WTC11 (cell line): ENCODE measurements at places on chromosomes 12 and 14. TPM values are rescaled to one million over a fixed set of nuclear protein-coding genes. Genes with fewer than 3 reads are reported as not detected.

DNA sequence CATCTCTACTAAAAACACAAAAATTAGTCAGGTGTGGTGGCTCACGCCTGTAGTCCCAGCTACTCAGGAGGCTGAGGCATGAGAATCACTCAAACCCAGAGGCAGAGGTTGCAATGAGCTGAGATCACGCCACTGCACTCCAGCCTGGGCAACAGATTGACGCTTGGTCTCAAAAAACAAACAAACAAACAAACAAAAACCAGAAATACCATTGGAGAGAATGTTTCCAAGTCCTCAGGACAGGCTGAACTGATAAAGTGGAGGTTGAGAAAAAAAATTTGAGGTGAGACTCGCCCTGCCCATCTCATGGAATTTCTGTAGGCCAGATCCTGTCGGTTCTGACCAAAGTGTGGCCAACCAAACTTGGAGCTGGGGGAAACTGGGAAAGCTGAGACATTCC is 30.6 kb upstream of the NFYB start:
- no peak overlapping the region for H3K27ac ChIP-seq
- no peak for DNase-seq
- H3K4me3 ChIP-seq = no peak overlapping the region
- H3K27me3 ChIP-seq = peaks cover 4% of the 10 kb centered on the region; the same call in 1 of the 2 replicates
- no peaks in the 10 kb centered on the region for H3K36me3 ChIP-seq
- H3K4me1 ChIP-seq = peaks cover 6% of the 10 kb centered on the region

GRCh38 chr14:65357113-65357512 is 55.4 kb upstream of the FUT8 start:
- H3K4me3 ChIP-seq = no peak overlapping the region
- no peak overlapping the region for H3K27ac ChIP-seq
- no peak for DNase-seq
- H3K4me1 ChIP-seq = peaks cover 25% of the 10 kb centered on the region
- H3K36me3 ChIP-seq = no peaks in the 10 kb centered on the region

GRCh38 chr14:71773898-71774481 is 158.2 kb upstream of the RGS6 start:
- no peak for DNase-seq
- H3K27me3 ChIP-seq = peaks cover 19% of the 10 kb centered on the region
- no peak overlapping the region for H3K4me3 ChIP-seq
- peaks cover 39% of the 10 kb centered on the region for H3K36me3 ChIP-seq

GRCh38 chr12:102611995-102612394 is 131.6 kb upstream of the IGF1 start:
- H3K36me3 ChIP-seq = peaks cover 20% of the 10 kb centered on the region
- no peak for DNase-seq

GRCh38 chr12:110301065-110301806 is 20.2 kb downstream of the ATP2A2 start:
- peak overlapping the region; percentile 69; the same call in 1 of the 2 replicates for H3K27ac ChIP-seq
- H3K4me1 ChIP-seq = peaks cover 7% of the 10 kb centered on the region; the same call in 1 of the 2 replicates
- H3K4me3 ChIP-seq = no peak overlapping the region

The PPP1R1A gene
- total RNA-seq = 12.4 to 15.5 TPM (median 13.1 TPM) in 3 replicates
